SK-N-SH treated with all-trans-retinoic acid at 6 μM for 48 hours (cell line): ENCODE measurements at places on chromosomes 2 and 18.

- ATAC-seq, result peak; percentile 79
Observed at GRCh38 chr2:174797781-174798276, 33.6 kb upstream of the CHRNA1 start.

GRCh38 chr2:36525245-36525644, 72.7 kb downstream of the FEZ2 start:
- ATAC-seq, result no peak

GRCh38 chr2:240788482-240788881, 31.5 kb downstream of the KIF1A start:
- no peak for ATAC-seq

DNA sequence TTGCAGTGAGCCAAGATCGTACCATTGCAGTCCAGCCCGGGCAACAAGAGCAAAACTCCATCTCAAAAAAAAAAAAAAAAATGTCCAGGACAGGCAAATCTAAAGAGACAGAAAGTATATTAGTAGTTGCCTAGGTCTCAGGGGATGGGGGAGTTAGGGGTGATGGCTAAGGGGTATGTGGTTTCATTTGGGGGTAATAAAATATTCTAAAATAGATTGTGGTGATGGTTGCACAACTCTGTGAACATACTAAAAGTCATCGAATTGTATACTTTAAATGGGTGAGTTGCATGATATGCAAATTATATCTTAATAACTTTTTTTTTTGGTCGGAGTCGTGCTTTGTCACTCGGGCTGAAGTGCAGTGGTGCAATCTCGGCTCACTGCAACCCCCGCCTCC, 34.2 kb upstream of the ACTR2 start:
- no peak for ATAC-seq

DNA sequence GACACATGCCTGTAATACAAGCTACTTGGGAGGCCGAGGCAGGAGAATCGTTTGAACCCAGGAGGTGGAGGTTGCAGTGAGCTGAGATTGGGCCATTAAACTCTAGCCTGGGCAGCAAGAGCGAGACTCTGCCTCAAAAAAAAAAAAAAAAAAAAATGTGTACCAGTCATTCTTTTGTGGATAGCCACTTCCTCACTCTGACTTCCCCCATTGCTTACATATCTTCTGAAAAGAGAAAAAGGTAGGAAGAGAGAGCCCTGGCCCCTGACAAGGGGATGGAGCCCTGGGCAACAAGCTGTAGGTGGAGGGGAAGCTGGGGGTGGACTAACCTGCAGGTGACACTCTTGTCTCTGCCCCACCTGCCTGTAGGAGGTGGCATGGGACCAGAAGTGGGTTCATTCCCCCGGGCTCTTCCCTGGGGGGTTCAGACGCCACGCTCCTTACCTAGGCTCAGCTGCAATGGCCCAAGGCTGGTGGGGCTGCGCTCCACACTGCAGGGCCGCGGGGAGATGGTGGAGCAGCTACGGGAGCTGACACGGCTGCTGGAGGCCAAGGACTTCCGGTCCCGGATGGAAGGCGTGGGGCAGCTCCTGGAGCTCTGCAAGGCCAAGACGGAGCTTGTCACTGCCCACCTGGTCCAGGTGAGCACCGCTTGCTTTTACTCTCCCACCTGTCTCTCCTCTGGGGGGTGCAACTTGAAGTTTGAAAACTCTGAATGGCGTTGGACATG, 39.1 kb downstream of the PCARE start:
- no peak for ATAC-seq

DNA sequence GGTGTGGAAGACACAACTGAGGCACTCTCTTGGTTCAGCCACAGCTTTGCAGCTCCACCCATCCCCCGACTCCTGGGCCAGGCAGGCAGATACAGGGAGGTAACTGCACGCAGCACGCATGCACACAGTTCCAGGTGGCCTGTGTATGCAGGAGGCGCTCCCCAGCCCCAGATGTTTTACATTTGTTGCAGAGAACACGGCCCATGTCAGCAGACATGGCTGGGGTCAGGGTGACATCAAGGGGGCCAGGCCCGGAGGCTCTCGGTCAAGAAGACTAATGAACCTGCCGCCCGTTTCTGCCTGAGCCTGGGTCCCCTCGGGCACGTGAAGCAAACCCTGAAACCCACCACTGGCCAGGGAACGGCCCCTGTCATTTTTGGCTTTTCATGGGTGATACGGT, 57.3 kb downstream of the TWIST2 start:
- no peak for ATAC-seq

DNA sequence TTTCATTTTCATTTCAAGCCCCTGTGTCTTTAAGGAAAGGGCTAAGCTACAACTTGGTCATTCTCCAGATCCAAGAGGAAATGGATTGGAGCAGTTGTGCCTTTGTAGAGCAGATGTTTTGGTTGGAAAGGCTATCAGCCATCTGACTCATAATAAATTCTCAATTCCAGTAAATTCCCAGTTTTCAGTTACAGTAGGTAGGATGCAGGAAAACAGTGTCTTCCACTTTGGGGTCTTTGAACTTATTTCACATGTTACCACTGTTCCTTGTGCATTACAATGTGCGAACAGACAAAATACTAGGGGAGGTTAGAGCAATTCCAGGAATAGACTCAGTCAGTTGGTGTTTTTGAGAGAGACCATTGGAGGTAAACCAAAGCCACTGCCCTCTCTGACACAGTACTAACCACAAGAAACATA, 211.9 kb downstream of the BABAM2 start:
- peak; percentile 78 for ATAC-seq

DNA sequence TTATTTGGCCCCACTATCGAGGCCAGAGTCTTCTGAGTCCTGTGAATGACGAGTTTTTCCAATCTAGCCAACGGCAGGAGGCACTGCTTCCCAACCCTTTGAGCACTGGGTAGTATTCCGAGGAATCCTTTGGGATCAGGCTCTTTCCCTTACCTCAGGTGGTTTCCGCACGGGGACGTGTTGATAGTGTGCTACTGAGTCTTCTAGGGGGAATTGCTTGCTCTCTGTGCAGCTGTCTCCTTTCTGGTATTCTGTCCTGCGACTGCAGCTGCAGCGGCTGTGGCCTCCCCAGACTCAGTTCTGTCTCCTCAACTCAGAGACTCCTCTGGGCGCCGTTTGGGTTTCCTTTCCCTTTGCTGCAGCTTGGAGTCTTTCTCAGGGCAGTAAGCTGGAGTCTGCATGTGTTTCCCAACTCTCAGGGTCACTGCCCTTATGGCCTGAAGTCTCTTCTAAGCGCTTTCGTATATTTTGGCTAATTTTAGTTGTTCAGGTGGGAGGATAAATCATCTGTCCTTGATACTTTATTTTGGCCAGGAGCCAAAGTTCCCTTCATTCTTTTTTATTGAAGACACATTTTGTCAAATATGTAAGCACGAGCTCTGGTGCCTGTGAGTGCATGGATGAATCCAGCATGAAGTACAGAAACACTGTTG, 118.4 kb downstream of the MAP4K4 start:
- peak; percentile 47 for ATAC-seq

- no peak for ATAC-seq
Observed at GRCh38 chr2:172884336-172884735, 148.7 kb downstream of the RAPGEF4 start.

DNA sequence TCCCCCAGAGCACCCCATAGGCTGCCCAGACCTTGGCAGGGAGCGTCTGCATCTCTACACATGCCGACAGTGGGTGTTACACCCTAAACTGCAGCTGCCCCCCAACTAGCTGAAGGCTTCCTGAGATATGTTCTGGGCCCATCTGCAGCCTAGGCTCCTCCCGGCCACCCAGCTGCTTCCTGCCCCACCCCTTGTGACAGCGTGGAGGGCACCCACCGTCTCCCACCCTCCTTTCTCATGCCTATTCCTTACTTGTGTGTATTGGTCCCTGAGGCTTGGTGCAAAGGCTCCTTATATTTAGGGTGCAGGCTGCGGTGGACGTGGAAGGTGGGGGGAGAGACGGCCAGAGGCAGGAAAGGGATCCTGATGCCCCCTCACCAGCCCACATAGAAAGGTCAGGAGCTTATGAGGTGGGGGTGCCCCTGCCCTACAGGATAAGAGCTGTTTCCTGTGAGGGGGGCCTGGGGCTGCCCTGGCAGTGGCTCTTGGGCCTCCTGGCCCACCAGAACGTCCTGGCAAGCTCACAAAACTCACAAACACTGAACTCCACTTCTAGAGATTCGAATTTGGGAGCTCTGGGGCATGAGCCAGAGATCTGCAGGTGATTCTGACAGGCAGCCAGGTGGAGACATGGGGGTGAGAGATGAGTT, 7.3 kb upstream of the PROM2 start:
- no peak for ATAC-seq

DNA sequence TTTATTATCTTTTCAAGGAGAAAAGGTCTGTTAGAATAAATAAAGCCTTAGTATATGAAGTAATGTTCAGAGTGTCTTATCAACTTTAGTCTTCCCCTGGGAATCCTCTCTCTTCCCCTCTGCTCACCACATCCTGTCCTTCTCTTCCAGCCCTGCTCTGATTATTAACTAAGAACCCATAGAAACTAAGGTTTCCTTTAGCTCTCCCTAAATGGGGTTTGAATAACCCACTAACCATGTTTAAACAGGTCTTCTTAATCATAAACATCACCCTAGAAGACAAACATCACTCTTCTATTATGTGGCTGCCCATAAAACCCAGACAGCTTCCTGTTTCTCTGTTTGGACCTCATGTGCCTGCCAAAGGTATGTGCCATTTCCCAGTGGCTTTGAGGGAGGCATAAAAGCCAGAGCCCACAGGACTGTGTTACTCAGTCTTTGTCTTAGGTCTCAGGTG, 50.1 kb downstream of the SLC14A1 start:
- ATAC-seq, result no peak

GRCh38 chr2:186274936-186275575, 211.0 kb upstream of the ZC3H15 start:
- ATAC-seq, result no peak

- no peak for ATAC-seq
Observed at GRCh38 chr18:14921547-14921946, 173.6 kb downstream of the ANKRD30B start.

DNA sequence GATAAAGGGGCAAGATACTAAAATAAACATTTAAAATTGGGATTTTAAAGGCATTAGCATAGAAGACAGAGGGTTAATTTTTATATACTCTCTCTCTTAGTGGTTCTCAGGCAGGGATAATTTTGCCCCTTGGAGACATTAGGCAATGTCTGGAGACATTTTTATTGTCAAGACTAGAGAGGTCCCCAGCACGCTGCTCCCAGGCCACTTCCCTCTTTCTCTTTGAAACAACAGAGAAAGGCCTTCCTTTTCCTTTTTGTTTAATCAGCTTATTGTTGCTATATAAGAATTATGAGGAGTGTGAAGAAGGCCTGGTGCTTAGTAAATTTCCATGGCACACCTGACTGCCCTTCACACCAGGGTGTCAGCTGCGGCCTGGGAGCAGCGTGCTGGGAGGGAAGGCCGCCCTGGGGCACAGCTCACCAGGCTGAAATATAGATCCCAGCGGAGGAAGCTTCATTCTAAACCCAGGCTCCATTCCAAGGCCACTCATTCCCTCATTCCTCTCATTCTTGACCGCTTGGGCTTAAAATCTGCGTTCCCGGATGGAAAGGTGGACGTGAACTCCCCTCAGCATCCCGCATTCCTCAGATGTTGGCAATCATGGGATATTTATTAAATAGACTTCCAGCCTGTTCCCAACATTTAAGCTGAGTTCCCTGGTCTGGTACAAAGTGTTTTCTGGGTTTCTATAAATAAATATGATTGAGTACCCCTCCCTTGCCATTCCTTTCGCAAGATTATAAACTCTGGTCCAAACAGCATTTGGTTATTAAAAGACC, 22.5 kb downstream of the SLC14A2 start:
- ATAC-seq, result no peak

DNA sequence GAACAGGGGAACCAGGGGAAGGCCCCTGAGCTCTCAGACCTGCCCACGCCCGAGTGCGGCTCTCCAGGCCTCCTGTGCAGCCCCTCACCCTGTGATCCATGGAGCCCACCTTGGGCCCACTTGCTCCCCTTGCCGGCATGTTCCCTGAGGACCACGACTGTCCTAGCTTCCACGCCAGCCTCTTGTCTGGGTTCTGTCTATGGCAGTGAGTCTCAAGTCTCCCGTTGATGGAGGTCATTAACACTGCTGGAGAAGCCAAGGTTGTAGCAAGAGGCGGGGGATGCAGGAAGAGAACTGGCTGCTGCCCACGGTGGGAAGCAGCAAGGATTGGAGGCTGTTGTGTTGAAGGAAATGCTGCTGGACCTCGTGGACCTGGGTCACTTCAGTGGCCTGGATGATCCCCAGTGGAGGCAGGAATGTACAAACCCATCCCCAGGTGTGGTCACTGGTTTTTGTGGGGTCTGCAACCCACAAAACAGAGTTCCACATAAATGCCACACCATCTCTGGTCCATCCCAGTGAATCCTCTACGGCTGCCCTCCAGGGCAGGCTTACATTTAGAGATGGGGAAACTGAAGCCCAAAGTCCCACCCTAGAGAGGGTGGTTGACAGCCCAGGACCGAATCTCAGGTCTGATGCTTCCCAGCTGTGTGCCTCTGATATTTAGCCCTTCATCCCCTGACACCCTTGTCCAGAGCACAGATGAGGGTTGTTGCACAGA, 150.3 kb downstream of the NDUFA10 start:
- no peak for ATAC-seq

GRCh38 chr18:50069422-50069821, 125.5 kb downstream of the MYO5B start:
- ATAC-seq, result no peak
